ENCODE measurements at places on chromosomes 5 and 9.

DNA sequence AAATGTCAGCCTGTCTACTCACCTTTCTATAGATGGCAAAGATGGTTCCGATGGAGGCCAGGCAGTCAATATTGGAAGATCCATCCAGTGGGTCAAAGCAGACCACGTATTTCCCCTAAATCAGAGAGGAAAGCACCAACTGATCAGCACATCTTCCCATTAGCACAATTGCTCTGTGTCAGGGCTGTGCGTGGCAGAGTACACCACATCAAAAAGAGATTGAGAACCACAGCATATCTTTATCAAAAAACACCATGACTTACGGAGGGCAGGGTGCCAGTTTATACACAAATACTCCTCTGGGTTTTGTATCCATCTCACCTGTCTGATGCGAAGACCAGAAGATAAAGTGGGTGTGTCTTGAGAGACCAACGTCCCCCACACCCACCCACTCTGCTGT lies 9.1 kb downstream of the FBP2 start:
- no peak for DNase-seq

DNA sequence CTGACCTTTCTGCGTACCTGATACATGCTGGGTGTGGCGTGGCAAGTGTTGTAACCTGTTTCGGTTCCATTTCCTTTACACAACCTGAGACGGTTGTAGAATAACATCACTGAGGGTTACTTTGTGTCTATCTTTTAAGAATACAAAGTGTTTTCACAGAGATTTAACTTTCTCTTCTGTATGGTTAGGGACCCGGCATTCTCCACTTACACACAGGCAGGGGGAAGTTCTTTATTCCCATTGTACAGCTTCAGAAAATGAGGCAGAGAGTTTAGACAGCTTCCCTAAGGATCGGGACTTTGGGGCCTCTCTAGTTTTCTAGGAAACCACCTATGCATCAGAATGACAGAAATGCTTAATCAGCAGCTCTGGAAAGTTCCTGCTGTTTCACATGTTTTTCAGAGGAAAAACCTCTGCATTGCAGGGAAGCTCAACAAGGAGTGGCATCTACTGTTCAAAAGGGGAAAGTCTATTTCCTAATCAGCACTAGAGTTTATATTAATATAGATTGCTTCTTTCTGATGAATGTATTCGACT lies 41.3 kb downstream of the CAST start:
- no peak for DNase-seq

GRCh38 chr9:87863882-87864465 lies 18.7 kb upstream of the SPATA31E1 start:
- DNase-seq = no peak

DNA sequence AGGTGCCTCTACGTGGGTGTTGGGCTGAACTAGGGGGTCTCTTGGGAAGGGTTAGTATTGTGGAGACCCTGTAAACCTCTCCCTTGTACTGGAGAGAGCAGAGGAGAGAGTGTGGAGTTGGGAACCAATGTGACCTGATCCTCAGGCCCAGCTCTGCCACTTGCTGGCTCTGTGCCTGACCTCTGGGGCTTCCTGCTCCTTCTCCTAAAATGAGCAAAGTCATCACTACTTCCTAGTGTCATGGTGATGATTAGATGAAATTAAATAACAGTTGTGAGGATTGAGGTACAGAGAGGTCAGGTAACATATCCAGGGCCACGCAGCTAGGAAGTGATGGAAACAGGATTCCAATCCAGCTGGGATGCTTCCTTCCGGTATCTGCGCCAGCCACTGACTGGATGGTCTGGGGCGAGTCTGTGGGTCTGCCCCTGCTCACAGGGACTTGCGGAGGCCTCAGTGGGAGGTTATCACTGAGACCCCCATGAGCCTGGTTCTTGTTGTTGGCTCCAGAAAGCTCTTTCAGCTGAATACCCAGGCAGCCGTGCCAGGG lies 9.2 kb downstream of the GALNT10 start:
- no peak for DNase-seq

GRCh38 chr5:89967771-89968444 lies 441.6 kb downstream of the CETN3 start:
- DNase-seq = no peak

All from substantia nigra (tissue), 51 donors.